Stimulated activated CD4-positive, alpha-beta T cell treated with anti-CD3 and anti-CD28 coated beads, Interleukin-4, amount 100 ng/mL, for 1 hour (primary cell): ENCODE measurements at places on chromosomes 7 and 10.
A peak's percentile ranks its signal among the peaks of the same experiment; 100 is the strongest.

DNA sequence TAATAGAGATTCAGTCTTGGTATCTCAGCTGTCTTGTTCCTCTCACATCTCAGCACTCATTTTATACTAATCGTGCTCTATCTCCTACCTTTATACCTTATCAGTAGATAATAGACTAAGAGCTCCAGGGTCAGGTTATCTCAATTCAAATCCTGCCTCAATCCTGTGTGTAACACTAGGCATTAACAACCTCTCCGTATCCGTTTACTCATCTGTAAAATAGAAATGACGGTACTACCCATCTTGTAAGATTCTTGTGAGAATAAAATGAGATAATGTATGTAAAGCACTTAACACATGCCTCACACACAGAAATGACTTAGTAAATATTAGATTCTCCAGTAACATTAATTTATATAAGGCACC is 622 bp upstream of the P4HA1 start:
- DNase-seq, result no peak

DNA sequence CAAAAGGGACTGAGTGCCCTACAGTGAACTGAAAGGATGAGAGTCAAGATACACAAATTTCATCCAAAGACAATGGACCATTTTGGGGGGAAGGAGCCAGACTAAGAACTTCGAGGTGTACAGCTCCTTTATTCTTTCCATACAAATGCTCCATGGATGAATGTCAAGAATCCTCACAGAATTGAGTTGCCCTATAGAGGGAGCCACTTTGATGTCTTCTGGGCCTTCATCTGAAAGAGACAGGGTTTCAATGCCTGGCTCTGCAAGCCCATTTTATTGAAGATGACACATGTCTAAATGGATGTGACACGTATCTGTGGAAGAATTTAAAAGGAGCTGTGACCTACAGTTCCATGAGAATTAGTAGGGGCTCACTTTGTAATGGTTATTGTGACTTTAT is 32.0 kb upstream of the NRG3 start:
- no peak for DNase-seq

- DNase-seq, result no peak
Observed at GRCh38 chr10:71221586-71222202, 9.3 kb downstream of the UNC5B start.

GRCh38 chr10:7170626-7171322 is 240.1 kb downstream of the SFMBT2 start:
- no peak for DNase-seq

- DNase-seq, result no peak
Observed at GRCh38 chr10:15208221-15208620, 39.7 kb upstream of the NMT2 start.

DNA sequence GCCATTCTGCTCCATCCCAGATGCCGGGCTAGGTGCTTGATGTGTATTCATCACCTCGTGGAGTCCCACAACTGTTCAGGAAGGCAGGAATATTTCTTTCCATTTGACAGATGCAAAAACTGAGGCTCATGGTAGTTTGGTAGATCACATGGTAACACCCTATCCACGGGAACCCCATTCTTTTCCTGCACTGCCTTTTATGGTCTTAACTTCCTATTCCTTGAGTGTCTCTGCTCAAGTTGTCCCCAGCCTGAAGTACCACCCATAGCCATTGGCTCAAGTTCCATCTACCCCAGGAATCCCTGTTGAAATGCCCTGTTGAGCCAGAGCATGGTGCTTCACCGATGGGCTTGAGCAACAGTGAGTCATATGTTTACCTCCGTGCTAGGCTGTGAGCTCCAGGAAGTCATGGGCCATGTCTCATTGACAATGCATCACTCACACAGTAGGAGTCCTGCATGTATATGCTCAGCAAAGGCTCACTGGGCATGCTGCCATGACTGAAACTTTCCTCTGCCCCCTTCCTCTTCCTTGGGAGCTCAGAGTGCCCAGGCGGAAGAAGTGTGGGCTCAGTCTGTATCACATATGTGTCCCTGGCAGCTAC is 71.7 kb upstream of the ADAM12 start:
- DNase-seq, result no peak

DNA sequence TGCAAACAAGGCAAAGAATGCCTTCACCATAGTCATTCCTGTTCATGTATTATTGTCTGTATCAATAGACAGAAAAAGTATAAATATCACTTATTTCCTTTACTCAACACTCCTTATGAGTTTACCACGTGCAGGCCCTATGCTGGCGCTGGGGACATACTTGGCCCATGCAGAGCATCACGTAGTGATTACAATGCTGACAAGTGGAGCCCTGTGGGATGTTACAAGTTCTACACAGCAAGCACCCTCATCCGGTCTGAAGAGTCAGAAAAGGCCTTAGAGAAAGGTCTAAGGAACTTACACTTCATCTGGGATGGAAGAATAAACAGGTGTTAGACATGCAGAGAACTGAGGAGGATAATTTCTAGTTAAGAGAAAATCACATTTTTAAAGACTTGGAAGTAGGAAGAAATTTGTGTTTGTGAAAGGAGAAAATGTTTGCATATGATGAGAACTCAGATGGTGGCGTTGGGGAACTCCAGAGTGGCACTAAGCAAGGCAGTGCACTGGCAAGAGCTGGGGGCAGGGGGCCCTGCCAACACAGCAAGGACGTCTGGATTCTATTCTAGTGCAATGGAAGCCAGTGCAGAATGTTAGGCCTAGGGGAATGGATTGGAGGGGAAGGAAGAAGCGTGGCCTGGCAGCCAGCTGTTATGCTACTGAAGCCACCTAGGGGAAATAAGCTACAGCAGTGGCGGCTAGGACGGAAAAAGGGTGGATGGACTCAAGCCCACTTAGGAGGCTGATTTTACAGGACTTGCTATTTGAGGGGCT is 116.2 kb downstream of the ELMO1 start:
- DNase-seq, result no peak

DNA sequence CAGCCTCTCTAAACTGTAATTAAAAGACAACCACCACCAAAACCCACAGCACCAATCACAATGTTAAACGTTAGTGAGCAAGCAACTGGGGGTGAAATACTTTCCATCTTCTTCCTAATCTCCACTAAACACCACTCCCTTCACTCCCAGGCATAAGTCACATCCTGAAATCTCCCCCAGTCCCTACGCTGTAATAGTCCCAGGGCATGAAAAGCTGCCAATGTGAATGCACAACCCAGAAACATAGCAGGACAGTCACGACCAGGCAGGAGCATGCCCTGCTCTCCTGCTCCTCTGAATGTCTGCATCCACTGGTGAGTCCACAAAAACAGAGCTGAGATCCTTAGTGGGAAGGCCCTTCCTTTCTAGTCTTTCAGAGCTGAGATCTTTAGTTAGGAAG is 288.9 kb downstream of the PARD3 start:
- no peak for DNase-seq

GRCh38 chr7:77310982-77311381 is 105.2 kb downstream of the GSAP start:
- DNase-seq, result no peak

DNA sequence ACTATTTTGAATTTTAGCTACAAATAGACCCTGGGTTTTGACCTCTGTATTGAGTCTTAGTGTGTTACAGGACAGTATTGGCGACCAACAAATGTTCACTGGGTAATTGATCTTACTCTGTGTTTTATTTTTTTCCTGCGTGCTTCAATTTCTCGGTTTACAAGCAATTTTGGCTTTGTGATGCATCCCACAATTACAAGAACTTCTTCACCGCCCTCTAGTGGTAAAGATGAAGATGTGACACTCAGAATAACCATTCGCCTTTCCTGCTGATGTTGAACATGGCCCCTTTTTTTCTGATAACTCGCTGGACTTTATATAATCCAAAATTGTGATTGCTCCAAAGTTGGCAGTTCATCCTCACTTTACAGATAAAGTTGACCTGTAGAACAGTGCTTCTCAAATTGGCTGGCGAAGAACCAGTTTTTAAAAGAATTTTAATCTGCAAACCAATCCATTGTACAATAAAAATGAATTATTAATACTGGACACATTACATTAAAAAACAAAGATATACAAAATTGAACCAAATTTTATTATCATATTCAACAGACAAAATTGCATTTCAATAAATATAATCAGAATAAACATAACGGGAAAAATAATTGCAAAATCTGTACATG is 20.2 kb upstream of the SMC3 start:
- DNase-seq, result no peak

DNA sequence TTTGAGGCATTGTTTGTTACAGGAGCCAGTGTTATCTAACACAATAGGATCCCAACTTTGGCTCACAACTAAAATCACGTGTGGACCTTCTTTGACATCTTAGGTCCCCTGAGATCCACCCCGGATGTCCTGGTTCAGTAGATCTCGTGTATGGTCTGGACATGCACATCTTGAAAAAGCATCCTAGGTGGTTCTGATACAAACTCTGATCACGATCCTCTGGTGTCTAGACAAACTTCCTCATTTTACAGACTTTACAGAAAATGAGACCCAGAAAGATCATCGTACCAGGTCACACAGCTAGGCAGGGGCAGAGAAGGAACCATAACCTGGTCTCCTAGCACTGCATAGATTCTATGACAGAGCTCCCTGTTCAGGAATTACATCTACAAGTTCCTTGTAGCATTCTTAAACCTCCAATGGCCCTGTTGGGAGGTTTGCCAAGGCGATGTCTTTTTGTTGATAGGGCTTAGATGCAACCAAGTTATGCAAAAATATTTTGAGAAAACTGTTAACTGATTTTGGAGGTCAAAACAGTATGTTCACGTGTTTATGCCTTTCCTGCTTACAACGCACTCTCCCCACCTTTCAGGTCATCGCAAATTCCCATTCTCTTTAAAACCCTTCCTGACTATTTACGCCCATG is 30.8 kb upstream of the CHST15 start:
- DNase-seq, result no peak

DNA sequence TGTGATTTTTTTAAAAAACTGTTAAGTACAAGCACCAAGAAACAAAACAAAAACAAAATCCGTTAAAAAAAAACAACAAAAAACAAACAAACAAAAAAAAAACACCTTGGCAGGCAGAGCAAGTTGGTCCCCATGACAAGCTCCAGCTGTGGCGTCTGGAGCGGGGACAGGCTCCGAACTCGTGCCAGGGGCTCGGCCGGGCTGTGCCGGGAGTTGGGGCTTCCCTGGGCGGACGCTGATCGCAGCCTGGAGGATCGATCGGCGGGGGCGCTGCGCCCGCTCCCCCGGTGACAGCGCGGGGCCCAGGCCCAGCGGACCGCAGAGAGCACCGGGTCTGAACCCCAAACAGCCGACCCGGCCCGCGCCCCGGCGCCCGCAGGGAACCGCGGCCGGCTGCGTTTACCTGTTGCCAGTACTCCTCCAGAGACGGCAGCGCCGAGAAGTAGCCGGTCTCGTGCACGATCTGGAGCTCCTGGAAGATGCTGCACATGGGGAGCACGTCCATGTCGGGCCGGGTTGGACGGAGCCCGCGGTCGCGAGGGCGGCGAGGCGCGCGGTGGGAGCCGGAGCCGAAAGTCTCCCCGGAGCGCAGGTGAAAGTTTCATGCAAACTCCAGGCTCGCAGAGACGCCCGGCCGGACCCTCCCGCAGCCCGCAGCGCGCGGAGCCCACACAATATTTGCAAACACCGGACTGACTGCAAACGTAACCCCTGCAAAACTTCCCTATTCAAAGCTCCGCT is at the start of gene KLF6:
TSS of gene KLF6 (minus strand) at position 700 of the 741 bp plus-strand sequence. CDS start at position 505, 195 bp downstream.
- peak; percentile 51 for DNase-seq

GRCh38 chr10:3339121-3339520 is 166.5 kb upstream of the PITRM1 start:
- DNase-seq, result no peak

DNA sequence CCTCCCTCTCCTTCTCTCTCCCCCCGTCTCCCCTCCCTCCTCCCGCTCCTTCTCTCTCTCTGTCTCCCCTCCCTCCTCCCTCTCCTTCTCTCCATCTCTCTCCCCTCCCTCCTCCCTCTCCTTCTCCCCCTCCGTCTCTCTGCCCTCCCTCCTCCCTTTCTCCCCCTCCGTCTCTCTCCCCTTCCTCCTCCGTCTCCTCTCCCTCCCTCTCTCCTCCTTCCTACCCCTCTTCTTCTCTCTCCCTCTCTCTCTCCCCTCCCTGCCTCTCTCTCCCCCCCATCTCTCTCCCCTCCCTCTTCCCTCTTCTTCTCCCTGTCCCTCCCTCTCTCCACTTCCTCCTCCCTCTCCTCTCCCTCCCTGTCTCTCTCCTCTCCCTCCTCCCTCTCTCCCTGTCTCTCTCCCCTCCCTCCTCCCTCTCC is 32.2 kb downstream of the AP5Z1 start:
- DNase-seq, result no peak
